ENCODE measurements at places on chromosomes 3 and 15. TPM values are rescaled to one million over a fixed set of nuclear protein-coding genes. Genes with fewer than 3 reads are reported as not detected.

SLC51A gene
- total RNA-seq: not detected

CLASP2 gene
- total RNA-seq: 50.1 TPM

PHLDB2 gene
- 29.6 TPM for total RNA-seq

C3orf85 gene
- not detected for total RNA-seq

FRMD5 gene
- total RNA-seq: 7.0 TPM

ADCY5 gene
- total RNA-seq: 0.66 TPM

ZKSCAN7 gene
- 9.0 TPM for total RNA-seq

EEF1AKMT4 gene
- 2.0 TPM for total RNA-seq

CISH gene
- 0.73 TPM for total RNA-seq

LMAN1L gene
- 0.15 TPM for total RNA-seq

ATP13A4 gene
- 0.33 TPM for total RNA-seq

ACP3 gene
- 0.99 TPM for total RNA-seq

ANKUB1 gene
- not detected for total RNA-seq

LMOD3 gene
- total RNA-seq: under 0.01 TPM

GP9 gene
- not detected for total RNA-seq

ABI3BP gene
- total RNA-seq: 21.2 TPM

TPM1 gene
- 169 TPM for total RNA-seq

BHLHE40 gene
- 22.7 TPM for total RNA-seq

PARP14 gene
- 63.0 TPM for total RNA-seq

TOMM70 gene
- total RNA-seq: 69.7 TPM

ARGFX gene
- not detected for total RNA-seq

SLC6A20 gene
- under 0.01 TPM for total RNA-seq

TMEM40 gene
- total RNA-seq: not detected

P2RY12 gene
- 0.29 TPM for total RNA-seq

LHFPL4 gene
- total RNA-seq: under 0.01 TPM

LYSMD2 gene
- 3.6 TPM for total RNA-seq

CDHR4 gene
- not detected for total RNA-seq

SNX4 gene
- total RNA-seq: 48.1 TPM

CFAP20DC gene
- total RNA-seq: 6.8 TPM

B3GALNT1 gene
- total RNA-seq: 16.9 TPM

SKOR1 gene
- 0.15 TPM for total RNA-seq

ARPP21 gene
- not detected for total RNA-seq

CEMIP gene
- total RNA-seq: 613 TPM

GOLGA6B gene
- total RNA-seq: not detected

SERINC4 gene
- not detected for total RNA-seq

SYNPR gene
- total RNA-seq: not detected

ALDH1L1 gene
- total RNA-seq: not detected

RAD51 gene
- total RNA-seq: 4.1 TPM

PAK6 gene
- total RNA-seq: under 0.01 TPM

PATL2 gene
- total RNA-seq: 1.3 TPM

LARP6 gene
- 69.6 TPM for total RNA-seq

FBN1 gene
- total RNA-seq: 887 TPM

FAM227B gene
- 6.5 TPM for total RNA-seq

LCTL gene
- total RNA-seq: 2.6 TPM

ATP10A gene
- total RNA-seq: 5.8 TPM

GXYLT2 gene
- total RNA-seq: 26.0 TPM

CA12 gene
- 94.0 TPM for total RNA-seq

ASB14 gene
- total RNA-seq: not detected

NR1I2 gene
- total RNA-seq: not detected

FBXW12 gene
- total RNA-seq: 0.15 TPM

HIGD1A gene
- 125 TPM for total RNA-seq

PTPRG gene
- 58.2 TPM for total RNA-seq

SLC22A14 gene
- 0.15 TPM for total RNA-seq

LYSMD4 gene
- total RNA-seq: 14.8 TPM

PCOLCE2 gene
- total RNA-seq: 98.7 TPM

FSIP1 gene
- total RNA-seq: 1.6 TPM

All from smooth muscle cell of trachea (primary cell).